ENCODE measurements at places on chromosomes 5 and 9.

GRCh38 chr5:175463641-175464040 lies 14.7 kb upstream of the SFXN1 start:
- DNase-seq: no peak

DNA sequence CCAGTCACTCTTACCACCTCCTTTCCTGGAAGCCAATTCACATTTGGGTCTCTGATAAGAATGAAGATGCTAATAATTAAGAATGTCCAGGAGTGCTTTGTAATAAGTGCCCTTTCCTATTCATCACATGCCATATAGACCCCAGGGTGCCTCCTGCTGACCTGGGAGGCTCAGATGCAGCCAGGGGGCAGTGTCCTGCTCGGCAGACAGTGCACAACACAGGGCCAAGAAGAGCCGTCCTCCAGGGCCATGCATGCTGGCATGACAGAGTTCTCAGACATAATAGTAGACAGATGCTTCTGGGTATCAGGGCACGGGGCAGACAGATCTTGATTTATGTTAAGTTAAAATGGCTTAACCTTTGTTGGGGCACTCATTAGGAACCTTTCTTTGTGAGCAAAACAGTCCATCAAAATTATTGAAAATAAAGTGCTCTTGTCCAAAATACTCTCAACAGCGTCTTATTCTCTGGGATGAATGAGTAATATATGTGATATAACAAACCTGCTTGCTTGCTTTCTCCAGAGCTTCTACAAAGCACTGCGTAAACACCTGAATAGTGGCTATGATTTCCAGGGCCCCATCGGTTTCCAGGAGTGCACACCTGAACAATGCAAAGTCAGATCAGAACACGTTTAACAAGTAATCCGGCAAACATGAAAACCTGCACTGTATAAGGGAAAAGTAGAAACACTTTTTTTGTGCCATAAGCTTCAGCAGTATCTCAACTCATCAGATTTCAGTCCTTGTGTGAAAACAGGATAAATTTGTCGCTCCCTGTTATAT lies 192.7 kb downstream of the FANCC start:
- DNase-seq: no peak

- DNase-seq: no peak
Measured at GRCh38 chr9:76662476-76663281, 101.6 kb upstream of the PCA3 start.

DNA sequence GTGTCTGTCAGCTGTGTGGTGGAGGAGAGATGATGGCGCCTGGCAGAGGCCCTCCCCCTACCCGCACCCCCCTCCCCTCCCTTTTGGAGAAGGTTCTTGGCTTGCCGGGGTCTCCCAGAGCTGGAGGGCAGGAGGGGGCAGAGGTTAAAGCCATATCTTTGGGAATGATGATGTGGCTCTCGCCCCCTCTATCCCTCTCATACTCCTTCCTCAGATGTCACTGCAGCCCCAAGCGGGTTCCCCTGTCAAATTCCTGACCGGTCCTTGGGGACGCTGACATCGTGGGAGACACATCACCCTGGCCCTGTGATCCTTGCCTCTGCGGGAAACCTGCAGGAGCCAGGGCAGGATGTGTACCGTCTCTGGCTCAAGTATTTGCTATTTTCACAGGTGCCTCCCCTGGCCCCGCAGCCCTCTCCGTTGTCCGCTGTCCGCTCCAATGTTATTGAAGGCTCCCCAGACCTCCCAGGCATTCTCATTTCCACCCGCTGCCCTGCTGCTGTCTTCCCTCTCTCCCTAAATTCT lies 109.5 kb downstream of the FOXD1 start:
- DNase-seq: no peak

DNA sequence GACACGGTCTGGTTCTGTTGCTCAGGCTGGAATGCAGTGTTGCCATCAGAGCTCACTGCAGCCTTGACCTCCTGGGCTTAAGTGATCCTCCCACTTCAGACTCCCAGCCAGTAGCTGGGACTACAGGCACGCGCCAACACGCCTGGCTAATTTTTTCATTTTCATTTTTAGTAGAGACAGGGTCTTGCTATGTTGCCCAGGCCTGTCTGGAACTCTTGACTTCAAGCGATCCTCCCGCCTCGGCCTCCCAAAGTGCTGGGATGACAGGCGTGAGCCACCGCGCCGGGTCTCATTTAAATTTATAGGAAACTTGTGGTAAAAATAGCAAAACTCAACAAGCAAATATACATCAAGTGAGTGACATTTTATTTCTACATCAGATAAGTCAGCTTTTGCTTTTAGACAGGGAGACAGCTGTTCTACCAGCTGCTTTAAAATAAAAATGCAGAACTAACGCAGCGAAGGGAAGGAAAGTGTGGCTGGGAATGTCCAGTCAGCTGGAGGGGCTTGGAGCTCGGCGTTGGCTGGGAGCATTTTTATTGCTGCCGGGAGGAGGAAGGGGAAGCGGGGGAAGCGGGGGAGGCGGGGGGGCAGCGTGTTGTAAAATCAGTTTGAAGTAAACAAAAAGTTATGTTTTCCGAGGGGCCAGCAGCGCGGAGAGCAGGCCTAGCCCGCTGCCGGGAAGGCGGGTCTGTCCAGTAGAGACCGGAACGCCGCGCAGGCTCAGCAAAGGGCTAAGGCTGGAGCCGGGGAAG lies 707 bp upstream of the ZFYVE16 start:
- DNase-seq: no peak
